ENCODE measurements at places on chromosomes 13 and 19.

DNA sequence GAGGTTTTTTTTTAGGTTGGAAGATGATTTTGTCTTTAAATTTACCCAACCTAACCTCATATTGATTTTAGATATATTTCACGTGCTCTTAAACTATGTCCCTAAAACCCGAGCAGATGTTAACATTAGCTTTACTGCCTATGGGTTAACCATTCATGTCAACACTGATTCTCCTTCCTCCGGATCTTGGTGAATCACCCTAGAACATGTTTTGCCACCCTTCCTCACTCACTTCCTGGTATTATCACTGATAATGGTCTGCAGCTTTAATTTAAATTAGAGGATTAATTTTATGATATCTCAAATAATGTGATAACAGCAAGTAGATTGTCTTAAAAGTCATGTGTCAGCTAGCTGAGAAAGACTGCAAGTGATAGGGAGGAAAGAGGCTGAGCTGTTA, 31.9 kb downstream of the HTR2A start:
- no peak for DNase-seq

DNA sequence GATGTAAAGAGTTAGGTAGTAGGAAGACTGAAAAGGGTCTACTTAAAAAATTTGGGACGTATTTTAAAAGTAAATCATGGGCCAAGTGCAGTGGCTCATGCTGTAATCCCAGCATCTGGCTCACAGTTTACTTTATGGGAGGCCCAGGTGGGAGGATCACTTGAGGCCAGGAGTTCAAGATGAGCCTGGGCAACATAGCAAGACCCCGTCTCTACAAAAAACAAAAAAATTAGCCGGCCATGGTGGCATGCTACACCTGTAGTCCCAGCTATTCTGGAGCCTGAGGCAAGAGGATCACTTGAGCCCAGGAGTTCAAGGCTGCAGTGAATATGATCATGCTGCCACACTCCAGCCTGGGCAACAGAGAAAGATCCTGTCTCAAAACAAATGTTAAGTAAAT, 23.0 kb downstream of the UTP14C start:
- DNase-seq = no peak

GRCh38 chr13:34294483-34295129, 476.7 kb downstream of the RFC3 start:
- no peak for DNase-seq

GRCh38 chr13:102571075-102571474, 25.7 kb upstream of the TPP2 start:
- no peak for DNase-seq

GRCh38 chr19:18846862-18847548, 15.2 kb downstream of the UPF1 start:
- DNase-seq = peak; percentile 53

DNA sequence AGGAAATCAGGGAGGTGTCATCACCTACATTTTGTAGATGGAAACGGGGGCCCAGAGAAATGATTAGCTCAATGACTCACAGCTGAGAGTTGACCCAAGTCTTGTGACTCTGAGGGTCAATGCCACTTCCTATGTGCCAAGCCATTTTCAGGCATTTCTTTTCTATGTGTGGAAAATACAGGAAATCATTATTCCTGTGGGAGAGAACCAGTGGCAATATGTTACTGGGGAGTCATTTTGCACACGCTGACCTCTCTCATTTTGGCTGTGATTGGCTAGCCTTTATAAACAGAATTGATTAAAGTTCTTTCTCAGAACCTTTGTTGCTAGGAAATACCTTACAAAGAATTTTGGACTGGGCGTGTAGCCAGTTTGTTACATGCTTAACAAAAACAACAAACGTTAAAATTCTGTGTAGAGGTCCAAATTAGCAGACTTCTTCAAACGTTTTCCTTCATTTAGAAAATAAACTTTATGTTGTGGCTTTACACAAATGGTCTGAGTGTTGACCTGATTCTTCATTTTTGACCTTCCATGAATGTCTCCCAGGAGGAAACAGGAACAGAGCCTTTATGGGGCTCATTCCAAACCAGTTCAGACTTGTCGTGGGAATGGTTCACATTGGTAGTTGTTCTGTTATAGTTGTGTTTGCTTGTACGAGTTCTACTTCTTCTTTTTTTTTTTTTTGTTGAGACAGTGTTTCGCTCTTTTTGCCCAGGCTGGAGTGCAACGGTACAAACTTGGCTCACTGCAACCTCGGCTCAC, 11.4 kb downstream of the PCCA start:
- DNase-seq = no peak

GRCh38 chr13:42925626-42926025, 66.4 kb downstream of the EPSTI1 start:
- DNase-seq = no peak

DNA sequence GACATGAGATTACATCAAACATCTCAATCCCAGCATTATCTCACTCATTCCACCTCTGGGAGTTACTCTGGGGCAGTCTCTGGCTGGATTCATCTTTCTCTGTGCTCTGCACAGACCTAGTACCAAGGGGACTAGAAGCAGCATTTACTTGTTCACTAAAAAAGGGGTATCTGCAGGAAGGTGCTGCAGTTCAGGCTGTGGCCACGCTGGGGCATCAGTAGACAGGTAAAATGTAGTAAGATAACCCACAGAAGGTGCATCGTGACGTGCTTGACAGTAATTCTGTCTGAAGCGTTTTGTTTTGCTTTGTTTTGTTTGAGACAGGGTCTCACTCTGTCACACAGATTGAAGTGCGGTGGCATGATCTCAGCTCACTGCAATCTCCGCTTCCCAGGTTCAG, 29.3 kb downstream of the ZNF564 start:
- DNase-seq = no peak

GRCh38 chr13:78601124-78601873, 2.1 kb downstream of the POU4F1 start:
- no peak for DNase-seq

GRCh38 chr13:76790980-76791819, 95.0 kb downstream of the KCTD12 start:
- no peak for DNase-seq

GRCh38 chr13:28002886-28003698, 14.6 kb upstream of the URAD start:
- no peak for DNase-seq

DNA sequence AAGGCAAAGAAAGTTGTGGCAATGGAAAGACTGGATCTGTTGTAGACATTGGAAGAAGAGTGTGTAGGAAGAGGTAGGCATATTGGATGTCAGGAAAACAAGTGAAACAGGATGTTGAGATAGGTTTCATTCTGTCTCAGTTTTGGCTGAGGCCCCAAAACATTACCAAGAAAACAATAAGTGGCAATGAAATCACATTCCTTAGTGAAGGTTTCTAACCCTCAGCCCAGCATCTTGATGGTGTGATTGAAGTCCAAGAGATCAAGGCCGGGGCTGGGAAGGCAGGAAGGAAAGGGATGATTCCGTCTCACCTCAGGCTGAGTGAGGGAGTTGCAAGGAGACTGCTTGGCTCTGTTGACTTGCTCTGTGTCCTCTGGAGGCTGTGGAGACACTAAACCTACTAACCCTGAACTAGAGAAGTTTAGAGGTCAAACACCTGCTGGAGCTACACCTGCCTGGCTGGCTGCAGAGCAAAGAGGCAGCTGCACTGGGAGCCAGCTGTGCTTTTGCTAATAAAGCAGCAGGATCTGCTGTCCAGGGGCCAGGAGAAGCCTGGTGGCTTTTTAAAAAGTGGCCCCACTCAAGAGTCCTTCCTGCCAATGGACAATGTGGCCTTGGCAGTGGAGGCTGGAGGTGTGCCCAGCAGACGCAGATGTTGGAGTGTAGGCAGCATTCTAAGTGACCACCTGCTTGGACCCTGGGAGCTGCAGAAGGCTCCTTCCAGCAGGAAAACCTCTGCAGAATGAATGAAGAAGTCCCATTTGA, 53.6 kb downstream of the DGKH start:
- DNase-seq = no peak

GRCh38 chr13:54177466-54177865, 1148.9 kb downstream of the OLFM4 start:
- DNase-seq = no peak

- no peak for DNase-seq
Measured at GRCh38 chr13:40589285-40590109, 76.9 kb downstream of the FOXO1 start.

- DNase-seq = peak; percentile 29
Measured at GRCh38 chr13:51453959-51454703, 1.3 kb upstream of the INTS6 start.

- DNase-seq = no peak
Measured at GRCh38 chr13:108855737-108856387, 226.5 kb downstream of the MYO16 start.

- no peak for DNase-seq
Measured at GRCh38 chr19:51272183-51272810, 21.4 kb downstream of the SIGLECL1 start.

GRCh38 chr13:113836768-113837559, 26.9 kb downstream of the GAS6 start:
- no peak for DNase-seq

DNA sequence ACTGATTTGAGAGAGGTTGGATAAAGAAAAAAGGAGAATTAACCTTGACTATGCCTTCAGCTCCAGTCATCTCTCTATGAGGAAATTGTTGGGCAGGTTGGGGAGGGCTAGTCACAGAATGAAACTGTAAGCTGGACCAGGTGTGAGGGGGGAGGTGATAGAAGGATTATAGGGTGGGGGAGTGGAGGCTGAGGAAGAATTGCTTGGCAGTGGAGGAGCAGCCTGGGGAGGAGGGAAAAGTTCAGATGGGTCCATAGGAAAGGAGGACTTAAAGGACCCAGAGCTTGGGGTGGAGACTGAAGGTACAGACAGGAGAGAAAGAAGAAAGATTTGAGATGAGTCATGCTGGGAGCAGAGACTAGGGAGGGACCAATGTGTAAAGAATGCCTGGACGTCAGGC, 8.2 kb upstream of the ZNF431 start:
- DNase-seq = no peak

DNA sequence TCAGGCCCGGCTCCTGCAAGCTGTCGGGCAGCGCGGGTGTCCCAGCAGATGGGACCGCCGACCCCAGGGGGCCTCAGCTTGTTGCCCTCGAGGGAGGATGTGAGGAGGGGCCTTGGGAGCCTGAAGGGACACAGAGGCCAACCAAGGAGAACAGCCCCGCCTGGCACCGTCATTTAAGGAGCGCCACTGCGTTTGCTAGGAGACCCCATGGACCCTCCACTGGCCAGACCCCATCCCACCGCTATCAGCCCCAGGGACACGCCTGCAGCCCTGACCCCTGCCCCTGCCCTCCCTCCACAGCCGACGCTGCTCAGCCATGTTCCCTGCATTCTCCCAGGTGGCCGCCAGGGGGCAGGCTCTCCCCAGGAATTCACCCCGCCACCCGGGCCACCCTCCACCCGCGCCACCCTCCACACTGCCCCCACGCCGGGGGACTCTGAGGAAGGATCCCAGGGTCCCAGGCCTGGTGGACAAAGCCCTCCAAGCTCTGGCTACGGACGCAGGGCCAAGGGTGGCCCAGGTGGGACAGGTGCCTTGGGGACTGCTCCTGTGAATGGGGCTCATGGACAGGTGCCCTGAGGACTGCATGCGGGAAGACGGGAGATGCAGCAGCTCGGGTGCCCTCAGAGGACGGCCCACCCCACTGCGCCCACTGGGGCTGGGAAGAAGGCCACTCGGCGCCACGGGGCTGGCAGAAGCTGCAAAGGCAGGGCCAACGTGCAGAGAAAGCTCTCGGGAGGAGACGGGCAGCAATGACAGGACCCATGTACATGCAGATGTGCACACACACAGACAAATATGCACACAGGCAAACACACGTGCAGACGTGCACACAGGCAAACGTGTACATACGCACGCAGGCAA, 34.4 kb downstream of the PIP5K1C start:
- DNase-seq = peak; percentile 60

DNA sequence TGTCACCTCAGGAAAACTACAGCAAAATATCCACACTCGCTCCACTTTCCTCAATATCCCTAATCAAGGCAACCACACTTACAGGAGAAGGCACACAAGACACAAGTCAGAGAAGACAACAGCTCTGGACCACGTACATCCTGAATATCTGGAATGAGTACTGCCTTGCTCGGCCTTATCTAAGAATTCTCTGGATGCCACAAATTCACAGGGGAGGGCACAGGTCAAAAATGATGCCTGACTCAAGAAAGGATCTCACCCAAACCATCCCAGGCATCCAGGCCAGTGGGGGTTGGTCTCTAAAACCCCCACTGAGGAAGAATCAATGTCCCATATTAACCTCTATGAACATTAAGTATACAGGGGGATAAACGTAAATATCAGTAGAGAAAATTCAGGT, 29.9 kb downstream of the ATP7B start:
- no peak for DNase-seq

DNA sequence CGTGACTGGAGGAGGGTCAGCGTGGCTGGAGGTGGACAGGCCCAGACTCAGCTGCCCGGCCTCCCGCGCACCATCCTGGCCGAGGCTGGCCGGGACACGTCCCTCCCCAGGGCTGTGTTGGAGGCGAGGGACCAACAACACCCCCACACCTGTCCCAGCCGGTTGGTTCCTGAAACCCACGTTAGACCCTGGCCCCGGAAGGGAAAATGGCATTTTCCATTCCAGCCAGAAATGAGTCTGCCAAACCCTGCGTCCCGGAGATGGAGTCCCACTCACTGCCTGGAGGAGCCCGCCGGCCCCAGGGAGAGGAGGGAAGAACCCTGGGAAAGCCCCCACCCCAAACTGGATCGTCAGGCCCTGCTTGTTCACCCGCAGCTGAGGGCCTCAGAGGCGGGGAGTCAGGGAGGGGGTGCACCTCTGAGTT, 4.8 kb upstream of the WDR18 start:
- DNase-seq = no peak

Data from stimulated activated CD8-positive, alpha-beta memory T cell treated with anti-CD3 and anti-CD28 coated beads, Interleukin-7, amount 100 ng/mL, for 1 hour (primary cell).